Right renal pelvis (tissue), 4 donors: ENCODE measurements at places on chromosomes 2 and 18. TPM values are rescaled to one million over a fixed set of nuclear protein-coding genes. Genes with fewer than 3 reads are reported as not detected.

DNA sequence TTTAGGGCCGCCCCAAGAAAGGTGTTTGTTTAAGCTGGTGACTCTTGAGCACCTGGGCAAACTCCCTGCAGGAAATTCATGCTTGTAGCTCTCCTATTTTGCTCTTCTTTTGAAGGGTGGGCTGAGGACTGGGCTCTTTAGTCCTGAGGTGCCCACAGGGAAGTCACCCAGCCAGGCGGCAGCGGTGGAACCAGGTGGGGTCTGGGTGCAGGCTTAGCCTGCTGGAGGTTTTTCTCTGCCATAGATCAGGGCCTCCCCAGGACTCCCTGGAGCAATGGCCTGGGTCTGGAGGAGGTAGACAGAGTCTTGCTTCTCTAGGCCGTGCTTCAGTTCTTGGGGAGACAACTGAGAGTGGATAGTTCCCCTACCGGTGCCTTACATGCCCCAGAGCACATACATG, 99.9 kb downstream of the CLIP4 start:
- no peak for DNase-seq

VWC2L gene
- 0.10 TPM for polyA plus RNA-seq

- DNase-seq: no peak
Measured at GRCh38 chr2:51441786-51442185, 409.9 kb upstream of the NRXN1 start.

RAD51AP2 gene
- polyA plus RNA-seq: 0.14 TPM

UPP2 gene
- 7.0 TPM for polyA plus RNA-seq

- DNase-seq: no peak
Measured at GRCh38 chr2:239195318-239195871, 205.4 kb downstream of the HDAC4 start.

- no peak for DNase-seq
Measured at GRCh38 chr2:241859436-241860183, 916 bp upstream of the PDCD1 start.
